ENCODE measurements at places on chromosomes 11 and 22.
A peak's percentile ranks its signal among the peaks of the same experiment; 100 is the strongest.

GRCh38 chr22:35868938-35869337 is 151.3 kb downstream of the APOL5 start:
- no peak for DNase-seq

GRCh38 chr11:47918370-47918690 is 62.0 kb upstream of the PTPRJ start:
- DNase-seq, result no peak

DNA sequence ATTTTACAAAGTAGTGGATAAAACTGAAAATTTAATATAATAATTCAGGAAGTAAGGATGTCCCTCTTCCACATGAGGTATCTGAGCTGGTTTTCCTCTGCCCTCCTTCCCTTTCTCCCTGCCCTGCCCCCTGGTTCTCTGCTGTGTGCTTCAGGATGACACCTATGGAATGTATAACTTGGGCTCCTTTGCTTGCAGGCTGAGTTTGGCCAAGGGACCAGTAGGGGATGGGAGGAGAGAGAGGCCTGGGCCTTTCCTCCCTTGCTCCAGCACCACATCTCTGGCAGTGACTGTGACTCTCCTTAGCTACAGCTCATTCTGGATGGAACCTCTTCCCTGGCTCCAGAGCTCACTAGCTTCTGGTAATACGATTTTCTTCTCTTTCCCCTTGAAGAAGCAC is 10.1 kb downstream of the IRAG1 start:
- DNase-seq, result no peak

DNA sequence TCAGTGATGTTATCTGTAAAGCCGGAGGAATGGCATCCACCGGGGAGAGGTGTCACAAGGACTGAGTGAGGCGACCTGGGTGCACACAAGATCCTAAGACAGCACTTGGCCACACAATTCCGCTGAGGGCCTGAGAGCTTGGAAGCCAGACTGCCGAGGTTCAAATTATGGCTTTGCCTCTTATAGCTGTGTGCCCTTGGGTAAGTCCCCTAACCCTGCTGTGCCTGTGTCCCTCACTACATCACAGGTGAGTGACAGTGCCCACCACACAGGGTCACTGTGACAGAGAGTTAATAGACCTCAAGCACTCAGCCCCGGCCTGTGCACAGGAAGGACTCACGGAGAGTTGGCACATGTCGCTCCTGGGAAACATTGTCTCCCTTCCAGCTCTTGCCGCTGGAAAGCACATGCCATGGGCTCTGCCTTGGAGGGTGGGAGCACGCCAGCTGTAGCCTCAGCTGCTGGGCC is 592 bp downstream of the RHOD start:
- no peak for DNase-seq

DNA sequence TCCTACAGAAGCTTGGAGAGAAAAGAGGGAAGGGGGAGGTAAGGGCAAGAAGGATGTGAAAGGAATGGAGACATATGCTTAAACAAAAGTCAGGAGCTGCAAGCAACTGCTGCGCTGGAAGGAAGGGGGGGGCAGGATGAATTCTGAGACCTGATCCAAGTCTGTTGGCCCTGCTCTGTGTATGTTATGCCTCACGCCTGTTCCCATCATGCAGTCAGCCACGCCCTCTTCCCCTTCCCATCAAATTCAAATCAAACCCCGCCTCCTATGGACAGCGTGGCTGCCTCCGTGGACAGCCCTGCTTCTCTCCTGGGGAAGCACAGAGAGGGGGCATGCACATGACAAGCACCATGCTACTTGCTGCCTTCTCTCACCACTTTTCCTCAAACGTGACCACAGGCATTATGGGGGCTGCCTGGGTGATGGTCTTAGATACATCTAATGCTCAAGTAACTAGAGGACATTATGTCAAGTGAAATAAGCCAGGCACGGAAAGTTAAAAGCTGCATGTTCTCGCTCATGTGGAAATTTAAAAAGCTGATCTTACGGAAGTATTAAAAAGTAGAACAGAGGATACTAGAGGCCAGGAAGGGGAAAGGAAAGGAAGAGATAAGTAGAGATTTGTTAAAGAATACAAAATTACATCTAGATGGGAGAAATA is 45.8 kb upstream of the CYP2D6 start:
- no peak for DNase-seq

DNA sequence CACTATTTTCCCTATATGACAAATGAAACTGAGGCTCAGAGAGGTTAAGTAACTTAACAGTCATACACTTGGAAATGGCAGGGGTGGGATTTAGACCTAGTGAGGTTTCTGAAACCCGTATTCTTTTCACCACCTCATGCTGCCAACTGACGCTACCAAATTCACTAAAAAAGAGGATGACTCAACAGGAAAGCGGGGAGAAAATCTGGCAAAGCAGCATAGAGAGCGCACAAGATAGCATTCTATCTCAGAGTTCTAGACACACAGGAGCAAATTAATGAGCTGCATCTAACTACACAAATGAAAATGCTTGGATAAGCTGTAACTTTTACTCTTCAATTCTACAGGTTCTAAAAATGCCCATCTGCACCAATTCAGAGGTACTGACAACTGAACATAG is 136.4 kb downstream of the RBFOX2 start:
- no peak for DNase-seq

DNA sequence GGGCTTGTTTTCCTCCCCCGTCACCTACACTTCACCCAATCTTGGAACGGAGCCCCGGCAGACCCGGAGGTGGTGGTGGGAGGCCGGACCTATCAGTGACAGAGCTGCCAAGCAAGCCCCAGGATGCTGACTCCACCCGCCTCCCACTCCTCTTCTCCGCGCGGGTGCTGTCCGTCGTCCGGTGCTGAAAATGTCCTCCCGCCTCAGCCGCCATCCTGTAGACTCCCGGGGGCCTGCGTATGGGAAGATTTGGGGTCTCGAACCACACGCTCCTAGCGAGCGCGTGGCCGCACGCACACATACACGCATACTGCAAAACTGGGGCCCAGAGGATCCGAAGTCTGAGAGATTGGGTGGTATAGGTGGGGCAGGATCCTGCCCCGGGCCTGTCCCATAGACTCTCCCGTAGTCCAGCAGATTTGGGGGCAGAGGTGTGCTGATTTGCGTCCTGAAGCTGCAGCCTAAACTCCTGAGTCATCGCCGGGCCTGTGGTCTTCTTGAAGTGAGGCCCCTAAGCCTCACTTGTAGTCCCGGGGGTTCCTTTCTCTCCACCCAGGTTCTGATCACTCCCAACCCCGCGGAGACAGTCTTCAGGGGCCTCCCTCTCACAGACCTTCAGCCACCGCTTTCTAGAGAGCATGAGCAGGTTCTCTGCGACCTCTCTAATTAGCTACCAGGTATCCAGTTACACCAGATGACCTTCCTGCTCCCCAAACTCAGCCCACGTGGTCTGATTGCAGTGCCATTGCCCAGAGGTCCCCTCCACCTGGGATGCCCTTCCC is 796 bp upstream of the YIF1A start:
- peak; percentile 56 for DNase-seq

DNA sequence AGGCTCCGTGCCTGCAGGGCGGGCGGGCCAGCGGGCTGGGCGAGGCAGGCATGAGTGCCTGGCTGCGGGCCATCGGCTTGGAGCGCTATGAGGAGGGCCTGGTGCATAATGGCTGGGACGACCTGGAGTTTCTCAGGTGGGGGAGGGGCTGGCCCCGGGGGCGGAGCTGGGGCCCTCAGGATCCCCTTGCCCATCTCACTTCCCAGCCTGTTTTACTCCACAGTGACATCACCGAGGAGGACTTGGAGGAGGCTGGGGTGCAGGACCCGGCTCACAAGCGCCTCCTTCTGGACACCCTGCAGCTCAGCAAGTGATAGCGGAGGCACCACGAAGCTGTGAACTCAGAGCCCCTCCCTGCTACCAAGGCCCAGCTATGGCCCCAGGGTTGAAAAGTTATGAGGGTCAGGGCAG is 5.9 kb downstream of the PHOX2A start:
- DNase-seq, result peak; percentile 19

GRCh38 chr11:64789331-64790204 is 11.2 kb upstream of the SF1 start:
- DNase-seq, result no peak

DNA sequence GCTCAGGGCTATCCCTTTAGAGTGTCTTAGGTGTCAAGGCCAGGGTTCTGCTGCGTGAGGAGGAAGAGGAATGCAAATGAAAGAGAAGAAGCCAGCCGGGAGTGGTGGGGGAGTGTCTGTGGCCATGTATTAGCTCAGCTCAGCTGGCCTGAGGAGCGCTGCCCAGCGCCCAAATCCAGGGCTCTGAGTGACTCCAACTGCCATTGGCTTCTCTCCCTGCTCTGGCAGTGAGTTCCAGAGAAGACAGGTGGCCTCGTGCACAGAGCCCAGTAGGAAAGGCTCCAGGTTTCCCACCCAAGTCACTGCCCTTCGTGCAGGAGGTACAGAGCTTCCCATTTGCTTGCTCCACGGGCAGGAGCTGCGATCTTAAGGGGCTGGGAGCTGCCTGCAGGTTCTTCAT is 302.0 kb downstream of the KIRREL3 start:
- no peak for DNase-seq

DNA sequence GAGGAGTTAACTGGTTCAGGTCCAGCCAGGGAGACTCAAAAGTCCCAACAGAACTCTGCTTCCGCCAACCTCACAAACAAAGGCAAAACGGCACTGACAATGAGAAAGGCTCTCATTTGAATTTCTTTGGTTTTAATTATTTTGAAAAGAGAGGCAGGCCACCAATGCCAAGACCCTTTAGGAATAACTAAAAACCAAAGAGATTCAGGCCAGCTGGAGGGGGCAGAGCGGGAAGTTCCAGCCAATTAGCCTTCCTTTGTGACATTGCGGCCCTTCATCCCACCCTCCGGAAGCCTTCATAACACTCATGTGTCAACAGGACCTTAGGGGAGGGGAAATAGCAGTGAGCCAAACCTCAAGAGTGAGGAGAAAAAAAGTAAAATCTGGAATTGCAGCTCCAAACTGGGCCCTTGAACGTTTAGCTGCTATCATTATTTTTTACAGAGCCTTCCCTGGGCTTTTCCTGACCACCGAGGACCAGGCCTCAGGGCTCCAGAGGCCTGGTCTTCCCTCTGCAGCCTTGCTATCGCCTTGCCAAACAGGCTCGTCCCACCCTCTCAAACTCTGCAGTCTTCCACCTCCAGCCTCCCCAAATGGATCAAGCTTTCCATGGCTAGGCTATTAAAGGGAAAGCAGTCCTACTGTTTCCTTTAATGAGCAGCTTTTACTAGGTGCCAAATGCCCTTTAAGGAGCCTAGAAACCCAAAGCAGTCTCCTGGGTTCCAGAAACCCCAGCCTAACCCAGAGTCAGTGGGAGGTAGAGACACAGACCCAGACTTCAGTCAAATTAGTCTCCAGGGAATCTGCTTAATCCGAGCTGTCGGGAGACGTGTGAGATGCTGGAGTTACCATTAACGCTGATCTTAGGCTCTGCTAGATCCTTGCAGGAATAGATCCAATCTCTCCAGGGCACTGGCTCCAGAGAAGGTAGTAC is 114.2 kb downstream of the CCDC34 start:
- no peak for DNase-seq

DNA sequence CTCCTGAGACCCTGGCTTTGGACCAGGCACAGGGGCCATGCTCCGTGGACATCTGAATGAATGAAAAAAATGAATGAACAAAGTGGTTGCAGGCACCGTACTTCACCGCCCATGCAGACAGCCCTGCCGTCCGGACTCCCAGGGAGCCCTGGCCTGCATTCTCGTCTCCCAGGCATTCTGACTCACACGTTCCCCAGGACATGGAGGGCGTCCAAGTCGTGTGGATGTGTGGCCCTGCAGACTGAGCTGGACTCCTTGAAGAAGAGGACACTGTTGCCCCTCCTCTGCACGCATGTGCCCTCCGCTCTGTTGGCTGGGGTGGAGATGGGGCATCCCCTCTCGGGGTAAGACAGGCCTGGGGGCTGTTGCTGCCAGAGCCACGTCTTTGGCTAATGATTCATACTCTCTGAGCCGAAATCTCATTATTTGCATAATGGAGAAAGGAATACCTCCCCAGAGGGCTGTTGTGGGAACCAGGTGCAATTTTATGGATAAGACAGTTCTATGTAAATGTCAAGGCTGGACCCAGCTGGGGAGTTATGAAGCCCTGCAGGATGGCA is 49.7 kb downstream of the RTL6 start:
- no peak for DNase-seq

DNA sequence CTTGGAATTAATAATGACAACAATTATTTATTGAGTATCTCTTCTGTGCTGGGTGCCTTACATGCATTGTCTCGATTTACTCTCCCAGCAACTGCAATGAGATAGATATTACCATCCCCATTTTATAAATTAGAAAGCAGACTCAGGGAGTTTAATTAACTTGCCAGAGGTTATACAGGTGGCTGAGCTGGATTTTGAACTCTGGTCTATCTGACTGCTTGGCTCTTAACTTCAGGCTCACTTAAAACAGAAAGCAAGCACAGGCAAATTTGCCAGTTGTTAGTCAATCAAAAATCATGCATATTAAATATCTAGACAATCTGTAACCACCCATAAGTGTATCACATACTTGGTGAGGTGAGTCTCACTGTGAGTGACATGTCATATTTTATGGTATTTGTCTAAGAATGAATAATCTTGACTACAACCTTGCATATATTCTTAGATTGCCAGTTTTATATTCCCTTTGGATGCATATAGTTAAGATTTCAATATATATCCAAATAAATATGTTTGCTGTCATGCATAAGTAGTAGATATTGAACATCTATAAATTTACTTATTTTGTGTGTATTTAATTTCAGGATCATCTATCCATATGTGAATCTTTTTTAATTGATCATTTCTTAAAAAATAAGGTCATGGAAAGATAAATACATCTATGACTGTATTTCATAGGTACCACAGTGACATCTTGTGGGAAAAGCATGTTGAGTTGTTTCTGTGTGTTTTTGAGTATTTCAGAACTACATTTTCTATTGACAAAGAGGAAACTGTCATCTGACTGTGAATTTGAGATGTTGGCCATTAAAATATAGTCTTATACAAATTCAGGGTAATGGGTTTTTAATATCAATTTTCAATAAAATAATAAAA is 112.0 kb upstream of the ARHGAP42 start:
- DNase-seq, result no peak

- DNase-seq, result no peak
Measured at GRCh38 chr11:132095230-132096131, 725.1 kb downstream of the NTM start.

DNA sequence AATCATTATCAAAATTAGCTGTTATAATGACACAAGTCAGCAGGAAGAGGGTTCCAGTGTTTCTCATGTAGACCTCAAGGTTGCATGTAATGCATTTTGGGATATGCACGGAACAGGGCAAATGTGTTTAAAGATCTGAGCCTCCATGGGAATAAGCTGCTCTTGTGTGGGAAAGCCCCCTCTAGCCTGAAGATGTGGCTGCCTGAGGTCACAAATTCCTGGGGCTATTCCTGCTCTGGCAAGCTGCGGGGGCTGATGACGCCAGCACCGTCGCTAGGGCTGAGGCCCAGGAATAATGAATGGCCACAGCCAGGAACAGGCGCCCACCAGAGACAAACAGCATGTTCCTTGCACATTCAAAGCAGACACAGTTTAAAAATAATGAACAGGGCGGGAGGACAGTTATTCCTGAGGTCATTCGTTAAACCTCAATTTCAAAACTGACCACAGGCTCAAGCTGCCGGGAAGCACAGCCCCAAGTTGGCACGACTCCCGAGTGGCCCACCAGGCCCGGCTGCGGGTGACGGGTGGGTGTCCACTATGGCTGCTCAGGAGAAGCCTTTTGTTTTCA is 11.7 kb downstream of the OSBPL5 start:
- no peak for DNase-seq

- no peak for DNase-seq
Measured at GRCh38 chr11:111170761-111171379, 74.7 kb upstream of the POU2AF2 start.
